ENCODE measurements at places on chromosomes 11 and 22.

GRCh38 chr11:71305451-71306125 is 53.2 kb upstream of the SHANK2 start:
- DNase-seq = no peak

- no peak for DNase-seq
Observed at GRCh38 chr22:45102896-45103420, 60.8 kb upstream of the NUP50 start.

DNA sequence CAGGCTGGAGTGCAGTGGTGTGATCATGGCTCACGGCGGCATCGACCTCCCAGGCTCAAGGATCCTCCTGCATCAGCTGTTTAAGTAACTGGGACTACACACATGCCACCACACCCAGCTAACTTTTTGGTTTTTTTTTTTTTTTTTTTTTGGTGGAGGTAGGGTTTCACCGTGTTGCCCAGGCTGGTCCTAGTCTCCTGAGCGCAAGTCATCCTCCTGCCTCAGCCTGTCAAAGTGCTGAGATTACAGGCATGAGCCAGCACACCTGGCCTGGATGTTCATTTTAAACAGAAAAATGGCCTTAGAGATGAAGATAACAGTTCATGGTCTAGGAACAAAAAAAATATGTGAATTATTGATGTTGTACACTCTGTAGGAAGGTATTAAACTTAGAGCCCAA is 13.6 kb upstream of the SLC25A18 start:
- DNase-seq = no peak

- no peak for DNase-seq
Observed at GRCh38 chr11:8313504-8314090, 49.9 kb upstream of the LMO1 start.

- no peak for DNase-seq
Observed at GRCh38 chr11:11535611-11536010, 86.2 kb downstream of the GALNT18 start.

- no peak for DNase-seq
Observed at GRCh38 chr11:130396965-130397364, 31.4 kb downstream of the ADAMTS8 start.

DNA sequence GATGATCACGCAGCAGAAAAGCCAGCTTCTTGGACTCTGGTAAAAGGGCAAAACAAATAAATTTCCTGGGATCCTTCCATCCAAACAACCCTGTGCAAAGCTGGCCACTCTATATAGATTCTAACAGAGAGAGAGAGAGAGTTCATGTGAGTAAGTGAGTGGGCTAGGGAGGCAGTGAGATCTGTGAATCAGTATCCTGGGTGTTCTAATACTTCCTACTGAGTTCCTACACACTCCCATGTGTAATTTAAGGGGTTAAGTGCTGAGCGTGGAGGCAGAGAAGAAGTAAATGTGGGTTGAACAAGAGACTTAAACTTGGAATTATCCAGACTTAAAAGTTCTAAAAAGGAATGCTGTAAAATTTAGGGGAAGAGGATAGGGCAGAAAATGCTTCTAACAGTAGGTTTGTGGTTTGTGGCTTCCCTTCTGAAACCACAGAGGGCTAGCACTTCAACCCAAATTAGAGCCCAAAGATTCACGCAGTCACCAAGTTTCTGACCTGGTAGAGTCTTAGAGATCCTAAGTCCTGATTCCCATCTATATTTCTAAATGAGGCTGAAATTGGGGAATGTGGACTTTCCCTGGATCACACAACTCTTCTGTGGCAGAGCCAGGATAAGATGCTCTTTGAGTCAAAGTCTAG is 413.9 kb downstream of the TENM4 start:
- no peak for DNase-seq
